ENCODE measurements at places on chromosomes 4 and X.

GRCh38 chr4:7323461-7323871 lies 111.3 kb downstream of the PSAPL1 start:
- H3K27me3 ChIP-seq = no peaks in the 10 kb centered on the region
- no peak overlapping the region for H3K4me3 ChIP-seq
- H3K27ac ChIP-seq = no peak overlapping the region
- no peak for DNase-seq
- H3K36me3 ChIP-seq = no peaks in the 10 kb centered on the region

- no peak for DNase-seq
- H3K27me3 ChIP-seq = no peaks in the 10 kb centered on the region
- peaks cover 15% of the 10 kb centered on the region for H3K4me1 ChIP-seq
- no peak overlapping the region for H3K4me3 ChIP-seq
- H3K27ac ChIP-seq = no peak overlapping the region
These were observed 22.9 kb upstream of the TADA2B start for GRCh38 chr4:7020290-7020689.

DNA sequence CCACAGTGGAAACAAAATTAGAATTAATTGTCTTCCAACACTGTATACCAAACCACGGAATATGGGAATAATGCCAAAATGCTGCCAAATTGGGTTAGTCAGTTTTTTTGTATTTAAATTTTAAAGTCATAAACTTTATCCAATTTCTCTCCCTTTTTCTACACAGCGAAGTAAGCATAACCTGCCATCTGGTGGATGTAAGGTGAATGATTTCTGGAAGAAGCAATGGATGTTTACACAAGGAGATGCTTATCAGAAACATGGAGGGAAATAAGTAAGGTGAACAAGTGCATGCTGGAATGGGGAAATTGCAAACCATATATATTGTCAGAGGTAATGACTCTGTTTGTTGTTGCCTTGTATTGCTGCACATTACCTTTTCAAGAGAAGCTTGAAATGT lies 691.9 kb downstream of the TECRL start:
- no peaks in the 10 kb centered on the region for H3K27me3 ChIP-seq
- H3K36me3 ChIP-seq = no peaks in the 10 kb centered on the region
- H3K27ac ChIP-seq = no peak overlapping the region
- DNase-seq = no peak
- H3K4me1 ChIP-seq = no peaks in the 10 kb centered on the region
- no peak overlapping the region for H3K4me3 ChIP-seq

- H3K27me3 ChIP-seq = no peaks in the 10 kb centered on the region
- H3K27ac ChIP-seq = no peak overlapping the region
- no peak overlapping the region for H3K4me3 ChIP-seq
- DNase-seq = peak; percentile 49
- H3K36me3 ChIP-seq = no peaks in the 10 kb centered on the region
- no peaks in the 10 kb centered on the region for H3K4me1 ChIP-seq
These were observed 311.4 kb downstream of the MAPK10 start for GRCh38 chr4:86048426-86048825.

GRCh38 chrX:123740536-123740935 lies 7.7 kb upstream of the THOC2 start:
- H3K27ac ChIP-seq = no peak overlapping the region
- peaks cover 4% of the 10 kb centered on the region for H3K4me1 ChIP-seq
- no peaks in the 10 kb centered on the region for H3K36me3 ChIP-seq
- DNase-seq = no peak
- no peaks in the 10 kb centered on the region for H3K27me3 ChIP-seq

All from astrocyte (in vitro differentiated cells and primary cell).